Fibroblast of skin of left biceps (primary cell): ENCODE measurements at places on chromosomes 2 and 18.

DNA sequence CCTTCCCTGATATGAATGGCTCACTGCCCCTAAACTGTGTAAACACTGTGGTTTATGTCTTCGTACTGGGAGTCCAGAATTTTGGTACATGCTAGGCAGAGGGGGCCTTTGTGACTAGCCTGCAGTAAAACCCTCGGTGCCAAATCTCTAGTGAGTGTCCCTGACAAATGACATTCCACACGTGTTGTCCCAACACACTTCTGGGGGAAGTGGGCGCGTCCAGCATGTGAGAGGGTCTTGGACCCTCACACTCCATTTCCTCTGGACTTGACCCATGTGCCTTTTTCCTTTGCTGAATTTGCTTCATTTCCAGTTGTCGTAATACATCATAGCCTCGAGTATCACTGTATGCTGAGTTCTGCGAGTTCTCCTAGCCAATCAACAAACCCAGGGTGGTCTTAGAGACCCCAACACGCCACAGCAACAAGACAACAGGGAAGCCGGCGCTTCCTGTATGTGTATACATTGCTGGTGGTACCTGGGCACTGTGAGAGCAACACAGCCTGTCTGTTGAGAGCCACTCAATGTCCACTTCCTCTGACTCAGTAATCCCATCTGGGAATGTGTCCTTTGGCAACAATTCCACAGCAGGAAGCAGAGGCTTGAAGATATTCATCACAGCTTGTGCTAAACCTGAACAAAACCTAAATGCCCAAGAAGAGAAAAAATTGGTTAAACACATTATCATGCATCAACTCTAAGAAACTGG is 26.9 kb upstream of the SLC66A3 start:
- DNase-seq, result no peak

DNA sequence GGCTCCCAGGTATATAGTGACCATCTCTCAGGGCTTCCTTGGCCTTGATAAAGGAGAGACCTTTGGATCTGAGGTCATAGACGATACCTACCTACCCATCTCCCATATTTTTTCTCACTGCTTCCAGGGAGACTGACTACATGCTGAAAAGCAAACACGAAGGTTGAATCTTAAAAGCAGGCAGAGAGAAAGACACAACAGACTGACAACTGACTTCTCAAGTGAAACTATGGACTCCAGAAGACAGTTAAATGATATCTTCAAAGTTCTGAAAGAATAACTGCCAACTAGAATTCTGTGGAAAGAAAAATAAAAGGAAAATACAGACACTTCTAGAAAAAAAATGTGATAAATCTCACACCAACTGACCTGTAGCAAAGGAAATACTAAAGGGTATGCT is 76.5 kb upstream of the HAAO start:
- DNase-seq, result no peak

GRCh38 chr2:167487728-167488127 is 599.4 kb downstream of the XIRP2 start:
- no peak for DNase-seq

DNA sequence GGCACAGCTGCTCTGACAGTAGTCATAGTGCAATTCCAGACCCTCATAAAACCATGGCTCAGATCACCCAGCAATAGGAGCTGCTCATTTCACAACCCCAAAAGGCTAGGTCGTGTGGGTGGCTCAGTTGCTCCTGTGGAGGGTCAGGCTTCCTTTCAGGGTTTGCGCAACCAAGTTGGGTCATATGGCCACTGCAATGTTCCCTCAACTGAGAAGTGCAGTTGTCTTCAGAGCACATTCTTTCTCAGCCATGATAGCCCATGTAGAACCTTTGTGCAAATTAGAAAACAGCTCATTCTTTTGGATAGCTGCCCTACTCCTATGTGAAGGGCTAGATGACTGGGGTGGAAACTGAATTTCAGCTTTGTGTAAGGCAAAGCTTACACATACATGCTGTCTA is 3.2 kb downstream of the SERPINB13 start:
- DNase-seq, result no peak

DNA sequence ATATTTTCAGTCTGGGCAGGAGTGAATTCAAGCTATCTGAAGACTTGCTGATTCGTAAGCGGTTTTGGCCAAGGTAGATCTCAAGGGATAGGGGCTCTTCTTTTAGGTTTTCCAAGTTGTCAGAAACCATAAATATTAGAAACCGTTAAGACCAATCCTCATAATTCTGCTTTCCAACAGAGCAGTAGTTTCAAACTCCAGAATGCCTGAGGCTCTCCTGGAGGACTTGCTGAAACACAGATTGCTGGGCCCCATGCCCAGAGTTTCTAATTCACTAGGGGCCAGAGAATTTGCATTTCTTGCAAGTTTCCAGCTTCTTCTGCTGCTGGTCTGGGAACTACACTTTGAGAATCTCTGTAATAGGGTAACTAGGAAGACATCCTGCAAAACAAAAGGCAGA is 1855.7 kb upstream of the CELF4 start:
- DNase-seq, result peak; percentile 3

- peak; percentile 91 for DNase-seq
Measured at GRCh38 chr2:144414324-144414845, 105.5 kb downstream of the ZEB2 start.

DNA sequence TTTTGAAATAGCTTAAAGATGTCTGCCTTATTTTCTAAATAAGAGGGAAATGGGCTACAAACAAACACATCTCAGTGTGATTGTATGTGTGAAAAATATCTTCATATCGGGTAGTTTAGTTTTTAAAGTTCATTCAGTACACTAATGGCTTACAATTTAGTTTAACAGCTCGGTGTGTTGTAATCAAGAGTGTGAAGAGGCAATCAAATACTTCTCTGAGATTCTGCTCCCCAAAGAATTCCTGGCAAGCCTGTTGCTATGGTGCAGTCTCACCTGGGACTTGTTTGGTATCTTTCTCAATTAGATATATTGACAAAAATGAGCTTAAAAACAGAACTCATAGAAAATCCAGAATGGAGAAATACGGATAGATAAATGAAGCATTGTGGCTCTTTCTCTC is 99.4 kb downstream of the PKP4 start:
- DNase-seq, result no peak
